ENCODE measurements at places on chromosomes 16 and 17. TPM values are rescaled to one million over a fixed set of nuclear protein-coding genes. Genes with fewer than 3 reads are reported as not detected.

CLEC10A gene
- not detected for total RNA-seq

GRCh38 chr16:10871157-10871991 is 5.6 kb upstream of the CIITA start:
- no peak for DNase-seq

- no peak for DNase-seq
Measured at GRCh38 chr17:81550285-81550684, 1.9 kb downstream of the FAAP100 start.

GRCh38 chr17:80895366-80895765 is 96.3 kb upstream of the CHMP6 start:
- no peak for DNase-seq

CD79B gene
- total RNA-seq, result not detected

DNA sequence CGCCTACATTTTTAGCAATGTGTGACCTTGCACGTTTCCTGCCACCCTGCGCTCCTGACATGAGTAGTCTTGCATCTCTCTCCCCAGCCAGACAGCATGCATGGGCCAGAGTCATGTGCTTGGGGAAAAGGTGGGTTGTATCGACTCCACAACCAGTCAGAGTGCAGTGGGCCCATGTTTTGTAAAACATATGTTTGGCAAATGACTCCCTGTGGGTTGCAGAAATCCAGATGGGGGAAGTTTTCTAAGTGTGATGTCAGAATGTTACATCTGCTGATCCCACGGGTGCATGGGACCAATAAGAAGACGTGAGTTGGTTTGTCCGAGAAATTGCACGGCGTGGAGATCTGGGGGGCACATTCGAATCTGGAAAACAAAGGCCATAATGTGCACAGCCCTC is 147.1 kb downstream of the FOXL1 start:
- no peak for DNase-seq

DNA sequence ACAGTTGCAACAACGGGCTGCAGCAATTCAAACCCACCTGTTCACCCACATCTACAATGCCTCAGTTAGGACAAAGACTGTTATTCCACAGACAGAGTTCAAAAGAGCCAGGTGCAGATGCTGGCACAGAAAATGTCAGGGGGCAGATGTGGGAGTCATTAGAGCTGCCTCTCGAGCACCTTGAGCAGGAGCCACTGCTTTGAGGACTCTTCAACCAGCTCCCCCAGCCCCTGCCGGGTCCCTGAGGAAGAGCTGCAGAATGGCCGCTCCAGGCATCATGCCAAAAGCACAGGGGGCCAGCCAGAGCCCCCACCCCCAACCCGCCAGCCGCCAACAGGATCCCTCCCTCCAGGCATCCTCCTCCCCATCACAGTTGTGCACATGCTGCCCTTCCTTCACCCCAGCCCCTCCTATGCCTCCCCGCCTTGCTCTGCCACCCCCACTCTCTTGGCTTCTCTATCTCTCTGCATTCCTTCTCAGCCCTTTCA is 20.8 kb downstream of the C17orf67 start:
- no peak for DNase-seq

RASL10B gene
- total RNA-seq, result 14.7 TPM

KRTAP4-4 gene
- total RNA-seq, result 2.6 TPM

DNA sequence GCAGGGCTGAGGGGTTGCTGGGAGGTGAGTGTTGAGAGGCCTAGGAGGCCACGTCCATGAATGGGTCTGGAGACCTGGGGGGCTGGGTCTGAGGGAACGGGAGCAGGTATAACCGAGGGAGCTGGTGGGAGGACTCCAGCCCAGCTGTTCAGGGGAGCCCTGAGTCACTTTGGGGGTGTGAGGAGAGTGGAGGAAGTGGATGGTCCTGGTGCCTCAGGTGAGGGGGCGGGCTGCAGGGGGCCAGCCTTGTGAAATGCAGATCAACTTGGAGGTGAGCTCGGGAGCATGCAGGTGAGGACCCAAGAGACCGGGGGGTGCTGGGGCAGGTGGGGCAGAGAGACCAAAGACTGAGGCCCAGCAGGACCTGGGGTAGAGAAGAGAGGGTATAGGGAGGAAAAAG is 79.6 kb downstream of the KCNJ12 start:
- no peak for DNase-seq

CMTM2 gene
- total RNA-seq, result not detected

DNA sequence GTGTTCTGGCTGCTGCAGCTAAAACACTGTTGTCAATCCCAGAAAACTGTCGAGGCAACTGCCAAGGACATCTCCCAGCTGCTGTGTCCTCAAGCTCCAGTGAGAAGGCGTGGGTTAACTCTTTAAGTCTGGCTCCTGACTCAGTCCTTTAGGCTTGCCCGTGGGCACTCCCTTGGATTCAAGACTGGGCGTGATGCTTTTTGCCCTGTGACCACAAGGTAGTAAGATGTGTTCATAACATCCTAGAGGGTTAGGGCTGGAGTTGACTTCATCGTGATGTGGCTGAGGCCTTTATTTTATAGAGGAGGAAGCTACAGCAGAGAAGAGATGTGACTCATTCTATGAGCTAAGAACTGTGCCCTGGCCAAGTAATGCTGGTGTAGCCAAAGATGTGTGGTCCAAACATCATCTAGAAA is 50.9 kb upstream of the TEKT3 start:
- DNase-seq, result peak; percentile 61

ZNF423 gene
- 12.3 TPM for total RNA-seq

DNA sequence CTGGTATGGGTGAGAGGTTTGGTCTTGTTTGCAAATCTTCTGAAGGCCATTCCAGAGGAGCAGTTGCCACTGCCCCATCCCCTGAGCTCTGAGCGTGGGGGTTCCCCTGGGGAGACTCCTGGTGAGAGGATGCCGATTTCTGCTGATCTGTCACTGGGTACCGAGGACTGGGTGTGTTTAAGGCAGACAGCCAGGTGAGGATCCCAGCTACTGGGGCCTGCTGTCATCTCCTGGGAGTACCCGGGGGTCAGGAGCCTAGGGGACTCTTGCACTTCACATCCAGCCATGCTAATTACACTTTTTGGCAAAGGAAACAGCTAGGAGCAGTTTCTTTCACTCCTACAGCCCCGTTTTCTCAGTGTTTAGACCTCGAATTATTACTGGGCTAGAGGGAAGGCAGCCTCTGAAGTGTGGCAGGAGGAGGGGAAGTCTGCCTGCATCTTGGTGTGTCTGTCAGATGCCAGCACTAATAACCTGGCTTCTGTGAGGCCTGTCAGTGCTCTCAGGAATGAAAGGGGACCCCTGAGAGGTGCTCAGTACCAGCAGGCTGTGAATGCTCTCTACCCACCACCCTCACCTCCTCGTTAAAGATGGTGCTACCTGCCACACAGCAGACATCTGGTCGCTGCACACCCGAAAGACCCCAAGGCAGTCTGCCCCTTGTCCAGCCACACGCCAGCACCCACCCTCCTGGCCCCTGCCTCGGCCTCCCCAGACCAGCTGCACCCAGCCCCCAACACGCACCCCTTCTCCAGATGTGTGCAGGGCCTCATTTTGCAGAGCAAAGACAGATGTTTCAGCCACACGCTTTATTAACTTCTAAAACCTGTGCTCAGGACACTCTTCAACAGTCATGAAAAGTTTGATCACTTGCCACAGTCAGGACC is 43.2 kb downstream of the SNX20 start:
- no peak for DNase-seq

DNA sequence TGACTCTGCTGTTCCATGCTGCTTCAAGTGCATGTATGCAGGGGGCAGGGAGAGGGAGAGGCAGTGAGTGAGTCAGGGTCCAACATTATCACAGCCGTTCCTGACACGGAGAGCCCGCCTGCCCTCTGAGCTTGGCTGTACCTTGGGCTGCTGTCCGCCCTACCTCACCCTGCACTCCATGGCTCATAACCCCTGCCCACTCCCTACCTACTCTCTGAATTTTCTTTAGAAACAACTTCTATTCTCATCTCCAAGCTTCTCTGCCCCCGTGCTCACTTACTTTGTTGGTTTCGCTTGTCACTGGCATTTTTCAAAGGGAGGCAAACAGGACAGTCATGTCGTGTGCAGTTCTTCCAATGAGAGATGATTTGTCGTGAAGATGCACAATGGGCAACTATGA is 74.4 kb upstream of the TRAP1 start:
- no peak for DNase-seq

GRCh38 chr17:2885733-2886132 is 89.5 kb downstream of the RAP1GAP2 start:
- no peak for DNase-seq

GRCh38 chr16:30615358-30616091 is 5.3 kb upstream of the ZNF689 start:
- DNase-seq, result no peak

- no peak for DNase-seq
Measured at GRCh38 chr16:71758293-71758760, 33.8 kb upstream of the PHLPP2 start.

- peak; percentile 96 for DNase-seq
Measured at GRCh38 chr16:50806099-50807062, 64.5 kb downstream of the CYLD start.

TBC1D3 gene
- total RNA-seq, result 2.2 TPM

TMEM220 gene
- 20.0 TPM for total RNA-seq

- no peak for DNase-seq
Measured at GRCh38 chr17:44807817-44808155, 22.3 kb downstream of the GJC1 start.

CES5A gene
- not detected for total RNA-seq

TMC7 gene
- 1.9 TPM for total RNA-seq

DNA sequence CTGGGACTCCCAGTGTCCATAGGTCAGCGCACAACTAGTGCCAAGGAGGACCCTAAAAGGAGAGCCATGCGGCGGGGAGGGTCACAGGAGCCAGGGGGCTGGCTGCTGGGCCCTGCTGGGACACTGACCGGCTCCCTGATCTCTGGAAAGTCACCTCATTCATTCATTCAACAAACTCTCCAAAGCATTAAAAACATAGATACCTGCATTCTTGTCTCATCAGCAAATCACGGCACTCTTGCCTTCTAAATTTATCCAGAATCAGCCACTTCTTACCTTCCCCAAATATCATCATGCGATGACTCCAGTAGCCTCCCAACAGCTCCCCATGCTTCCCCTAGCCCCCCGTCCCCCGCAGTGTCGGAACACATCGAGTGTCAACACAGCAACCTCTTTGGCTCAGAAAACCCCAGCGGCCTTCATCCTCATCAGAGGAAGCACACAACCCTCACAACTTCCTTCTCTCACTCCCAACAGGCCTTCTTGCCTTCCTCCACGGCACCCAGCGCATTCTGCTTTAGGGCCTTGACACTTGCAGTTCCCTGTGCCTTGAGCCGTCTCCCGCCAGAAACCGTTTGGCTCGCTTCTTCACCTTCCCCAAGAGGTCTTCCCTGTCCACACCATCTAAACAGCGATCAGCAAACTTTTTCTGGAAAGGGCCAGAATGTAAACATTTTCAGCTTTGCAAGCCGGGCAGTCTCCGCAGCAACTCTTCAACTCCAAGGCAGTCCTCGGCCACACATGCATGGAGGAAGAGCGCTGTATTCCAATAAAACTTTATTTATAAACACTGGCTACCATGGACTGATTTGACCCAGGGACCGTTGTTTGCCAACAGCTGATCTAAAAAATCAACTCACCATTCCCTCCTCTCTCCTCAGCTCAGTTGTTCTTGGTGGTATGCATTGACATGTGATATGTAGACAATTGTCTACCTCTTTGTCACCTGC is 119.5 kb upstream of the TNRC6C start:
- no peak for DNase-seq

Data from umbilical cord (tissue), 2 donors.